Stimulated activated CD4-positive, alpha-beta T cell treated with anti-CD3 and anti-CD28 coated beads, Interleukin-2, amount 100 ng/mL, for 48 hours (primary cell): ENCODE measurements at places on chromosomes 1 and 21.

GRCh38 chr1:225258811-225259210 lies 169.0 kb downstream of the LBR start:
- DNase-seq: no peak

- no peak for DNase-seq
These were observed 40.2 kb upstream of the SLC6A9 start for GRCh38 chr1:44071461-44071860.

DNA sequence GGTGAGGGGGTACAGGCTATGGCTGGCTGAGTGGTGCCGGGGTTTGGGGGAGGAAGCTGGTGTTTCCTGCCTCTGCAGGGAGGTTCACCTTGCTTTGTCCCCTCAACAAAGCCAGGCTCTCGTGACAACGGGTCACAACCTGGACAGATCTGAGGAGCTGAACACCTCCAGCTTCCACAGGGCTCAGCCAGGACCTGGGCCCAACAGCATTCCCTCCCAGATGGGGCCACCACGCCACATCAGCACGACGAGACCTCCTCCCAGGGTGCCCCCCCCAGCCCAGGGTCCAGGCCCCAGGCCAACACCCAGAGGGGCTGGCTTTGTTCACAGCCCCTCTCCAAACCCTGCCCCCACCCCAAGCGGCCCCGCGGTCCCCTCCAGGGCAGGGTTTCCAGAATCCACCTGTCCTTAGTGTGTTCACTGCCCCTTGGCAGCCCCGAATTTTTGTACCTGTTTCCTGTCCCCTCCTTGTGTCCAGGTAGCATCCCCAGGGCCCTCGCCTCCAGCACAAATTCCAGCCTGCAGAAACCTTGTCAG lies 34.7 kb downstream of the UBE2G2 start:
- DNase-seq: no peak

DNA sequence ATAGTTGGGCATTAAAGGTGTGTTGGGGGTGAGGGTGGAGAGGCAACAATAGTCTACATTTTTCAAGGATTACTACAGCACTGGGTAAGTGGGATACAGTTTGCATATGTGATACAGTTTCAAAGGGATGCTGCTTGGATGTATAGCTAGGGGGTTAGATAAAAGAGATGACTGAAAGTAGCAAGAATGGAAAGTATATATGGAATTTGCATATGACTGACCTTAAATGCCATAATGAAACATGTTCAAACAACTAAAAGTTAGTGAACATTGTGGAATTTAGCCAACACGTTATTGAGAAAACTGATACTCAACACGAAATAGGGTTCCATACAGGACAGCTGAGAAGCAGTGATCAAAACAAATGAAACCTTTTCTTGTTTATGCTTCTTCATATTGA lies 124.8 kb upstream of the CHRM3 start:
- DNase-seq: no peak
